ENCODE measurements at places on chromosomes 5 and 9.

GRCh38 chr5:124572971-124573370, 173.5 kb downstream of the ZNF608 start:
- no peak for DNase-seq

- DNase-seq = no peak
These were observed 614.7 kb downstream of the PRELID2 start for GRCh38 chr5:145220481-145220880.

DNA sequence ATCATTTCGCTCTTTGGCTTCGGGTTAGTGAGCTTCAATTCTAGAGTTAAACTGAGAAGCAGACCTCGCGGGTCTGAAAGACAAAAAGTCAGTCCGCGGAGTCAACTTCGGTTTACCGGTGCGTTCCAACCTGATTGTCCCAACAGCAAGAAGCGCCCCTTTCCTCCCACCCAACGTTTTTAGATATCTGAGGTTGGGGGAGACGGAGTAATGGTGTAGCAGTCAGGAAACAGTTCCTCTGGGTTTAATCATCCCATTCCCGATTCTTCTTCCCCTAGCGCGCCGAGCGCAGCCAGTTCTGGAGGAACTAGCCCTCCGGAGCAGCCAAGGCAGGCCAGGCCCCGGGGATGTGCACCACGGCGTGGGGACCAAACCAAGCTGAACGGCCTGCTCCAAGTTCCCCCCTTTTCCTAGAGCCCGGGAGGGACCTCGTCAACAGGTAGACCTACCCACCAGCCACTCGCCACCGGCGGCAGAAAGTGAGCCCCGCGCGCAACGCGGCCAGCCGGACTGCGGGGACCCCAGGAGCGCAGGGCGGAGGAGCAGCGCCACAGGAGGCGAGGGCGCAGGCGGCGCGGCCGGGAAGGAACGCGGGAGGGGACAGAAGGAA, 622 bp upstream of the ISL1 start:
- no peak for DNase-seq

DNA sequence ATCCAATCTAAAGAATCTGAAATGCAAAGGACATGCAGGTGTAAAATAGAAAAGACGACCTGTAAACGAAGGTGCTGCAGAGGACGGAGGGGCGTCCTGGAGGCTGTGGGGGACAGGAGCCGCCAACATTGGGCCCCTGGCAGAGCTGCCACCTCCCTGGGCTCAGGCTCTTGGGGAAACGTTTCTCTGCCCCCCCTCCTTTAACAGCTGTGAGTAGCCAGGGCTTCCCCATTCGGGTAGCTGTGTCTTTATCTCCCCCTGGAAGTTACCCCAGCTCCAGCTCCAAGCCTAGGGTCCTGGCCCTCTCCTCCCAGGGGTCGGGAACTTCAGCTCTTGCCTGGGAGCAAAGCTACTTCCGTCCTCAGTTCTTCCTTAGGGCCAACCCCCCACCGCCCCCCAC, 51.5 kb downstream of the PSD2 start:
- no peak for DNase-seq

GRCh38 chr9:93480728-93481324, 27.4 kb upstream of the FAM120AOS start:
- no peak for DNase-seq

DNA sequence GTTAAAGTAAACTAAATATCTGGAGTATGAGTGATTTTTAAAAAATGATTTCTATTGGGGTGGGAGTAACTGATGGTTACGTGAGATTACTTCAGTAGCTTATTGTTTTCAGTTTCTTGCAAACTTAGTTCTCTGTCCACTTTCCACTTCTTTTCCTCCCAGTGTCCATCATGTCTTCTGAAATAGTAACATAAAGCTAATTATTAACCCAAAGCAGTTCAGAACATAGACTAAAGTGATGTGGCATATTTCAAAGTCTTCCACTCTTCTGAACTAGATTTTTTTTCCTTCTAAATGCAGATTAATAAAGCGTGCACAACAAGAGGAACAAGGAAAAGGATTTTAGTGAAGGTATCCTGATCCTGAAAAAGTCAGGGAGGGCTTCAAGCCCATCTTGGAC, 114.1 kb downstream of the MAN2A1 start:
- DNase-seq = no peak

- no peak for DNase-seq
These were observed 16.9 kb upstream of the NANS start for GRCh38 chr9:98039607-98040017.

- peak; percentile 84 for DNase-seq
These were observed 16.6 kb downstream of the STOM start for GRCh38 chr9:121353241-121354061.

DNA sequence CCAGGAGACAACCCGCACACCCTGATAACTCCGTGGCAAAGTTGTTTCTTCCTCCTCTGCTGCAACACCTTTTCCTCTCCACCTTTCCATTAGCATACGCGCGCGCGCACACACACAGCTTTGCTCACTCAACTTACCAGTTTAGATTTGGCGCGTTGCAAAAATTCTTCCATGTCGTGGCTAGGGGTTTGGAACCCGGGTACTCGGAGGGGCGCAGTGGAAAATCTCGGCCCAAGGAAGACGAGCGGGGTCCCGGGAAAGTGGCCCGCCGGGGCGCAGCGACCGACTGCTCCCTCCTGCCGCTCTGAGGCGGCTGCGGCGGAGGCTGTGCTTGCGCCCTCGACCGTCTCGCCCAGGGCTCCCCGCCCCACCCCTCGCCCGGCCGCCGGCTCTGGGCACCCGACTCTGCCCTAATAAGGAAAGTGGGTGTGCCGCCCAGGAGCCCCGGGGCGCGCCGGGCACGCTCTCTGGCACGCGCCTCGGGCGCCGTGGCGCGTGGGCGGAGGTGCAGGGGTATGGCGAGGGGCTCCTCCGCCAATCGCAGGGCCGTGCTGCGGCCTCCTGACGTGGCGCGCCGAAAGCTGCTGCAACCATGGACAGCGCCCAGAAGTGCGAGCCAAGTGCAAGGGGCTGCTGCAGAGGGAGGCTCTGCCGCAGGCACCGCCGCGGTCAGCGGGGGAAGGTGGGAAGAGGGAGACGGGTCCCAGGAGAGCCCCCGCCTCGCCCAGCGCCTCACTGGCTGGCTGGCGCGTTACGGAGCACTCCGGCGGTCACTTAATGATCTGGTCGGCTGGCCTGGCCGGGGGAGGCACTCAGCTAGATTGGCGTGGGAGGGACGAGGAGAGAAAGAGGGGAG, at the start of gene PRUNE2:
Gene PRUNE2, minus strand, starts transcription at position 324 of the 856 bp plus-strand sequence. Its CDS starts 151 bp downstream, at position 173.
- DNase-seq = no peak

DNA sequence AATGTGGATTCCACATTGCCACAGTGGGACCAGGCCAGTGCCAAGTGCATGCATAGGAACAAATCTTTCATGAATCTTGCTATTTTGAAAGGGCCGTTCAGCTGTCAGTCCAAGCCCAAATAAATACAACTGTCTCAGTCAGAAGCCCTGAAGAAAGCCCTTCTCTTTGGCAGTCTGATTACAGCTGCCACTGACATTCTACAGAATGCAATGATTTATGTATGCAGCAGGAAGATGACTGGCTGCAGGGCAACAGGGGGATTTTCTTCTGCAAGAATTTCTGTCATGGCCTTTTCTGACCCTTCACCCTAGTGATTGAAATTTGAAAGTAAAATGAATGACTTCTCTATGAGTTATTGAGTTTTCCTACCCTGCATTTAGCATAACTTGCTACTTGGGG, 86.7 kb upstream of the FER start:
- DNase-seq = no peak

DNA sequence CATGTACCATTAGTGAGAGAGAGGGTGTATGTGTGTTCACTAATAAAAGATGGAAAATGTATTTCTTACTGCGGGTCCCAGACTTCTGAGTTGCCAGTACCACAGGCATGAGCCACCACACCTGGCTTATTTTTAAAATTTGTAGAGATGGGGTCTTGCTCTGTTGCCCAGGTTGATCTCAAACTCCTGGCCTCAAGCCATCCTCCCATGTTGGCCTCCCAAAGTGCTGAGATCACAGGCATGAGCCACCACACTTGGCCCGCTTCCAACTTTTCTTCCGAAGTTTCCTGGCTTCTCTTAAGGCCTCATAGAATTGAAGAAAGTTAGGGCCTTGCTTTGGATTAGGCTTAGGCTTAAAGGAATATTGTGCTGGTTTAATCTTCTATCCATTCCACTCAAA, 40.4 kb upstream of the F2RL2 start:
- DNase-seq = no peak

DNA sequence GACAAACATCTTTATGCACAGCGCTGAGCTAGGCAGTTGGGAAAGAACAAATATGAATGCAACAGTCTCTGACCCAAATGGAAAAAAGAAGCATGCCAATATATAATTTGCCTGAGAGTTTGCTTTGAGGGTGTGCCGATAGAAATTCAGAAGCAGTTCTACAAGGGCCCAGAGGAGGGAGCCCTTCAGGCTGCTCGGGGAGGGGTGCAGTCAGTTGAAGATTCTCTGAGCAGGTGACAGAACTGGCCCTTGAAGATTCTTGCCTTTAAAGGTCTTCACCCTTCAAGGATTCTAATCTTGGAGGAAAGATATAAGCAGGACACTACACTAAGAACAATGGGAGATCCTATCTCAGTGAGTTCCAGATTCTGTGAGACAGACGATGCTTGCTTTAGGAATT, 3.7 kb upstream of the PAPPA start:
- DNase-seq = no peak

DNA sequence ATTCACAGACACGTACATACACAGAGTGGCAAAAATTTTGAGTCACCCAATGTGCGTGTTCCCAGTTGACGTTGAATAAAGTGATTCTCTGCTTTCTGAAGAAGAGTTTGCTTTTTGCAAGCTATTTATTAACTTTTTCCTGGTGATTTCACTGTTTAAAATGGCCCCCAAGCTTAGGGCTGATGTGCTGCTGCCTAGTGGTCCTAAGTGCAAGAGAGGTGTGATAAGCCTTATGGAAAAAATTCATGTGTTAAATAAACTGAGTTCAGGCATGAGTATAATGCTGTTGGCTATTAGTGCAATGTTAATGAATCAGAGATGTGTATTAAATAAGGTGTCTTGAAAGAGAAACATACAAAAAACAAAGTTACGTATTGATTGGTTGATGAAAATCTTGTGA, 16.9 kb downstream of the CSNK1G3 start:
- DNase-seq = no peak

GRCh38 chr9:79877943-79878602, 306.3 kb downstream of the TLE4 start:
- no peak for DNase-seq

GRCh38 chr9:130835441-130836298, 616 bp downstream of the ABL1 start:
- DNase-seq = no peak

- DNase-seq = no peak
These were observed 1.1 kb downstream of the CNOT6 start for GRCh38 chr5:180495292-180495691.

- DNase-seq = no peak
These were observed 42.1 kb upstream of the MAST4 start for GRCh38 chr5:66553916-66554575.

- peak; percentile 56 for DNase-seq
These were observed 101.7 kb downstream of the GDNF start for GRCh38 chr5:37738057-37738691.

- DNase-seq = no peak
These were observed 184.2 kb upstream of the TBCA start for GRCh38 chr5:77960305-77960704.

- DNase-seq = no peak
These were observed 25.9 kb downstream of the ROPN1L start for GRCh38 chr5:10467281-10468198.

DNA sequence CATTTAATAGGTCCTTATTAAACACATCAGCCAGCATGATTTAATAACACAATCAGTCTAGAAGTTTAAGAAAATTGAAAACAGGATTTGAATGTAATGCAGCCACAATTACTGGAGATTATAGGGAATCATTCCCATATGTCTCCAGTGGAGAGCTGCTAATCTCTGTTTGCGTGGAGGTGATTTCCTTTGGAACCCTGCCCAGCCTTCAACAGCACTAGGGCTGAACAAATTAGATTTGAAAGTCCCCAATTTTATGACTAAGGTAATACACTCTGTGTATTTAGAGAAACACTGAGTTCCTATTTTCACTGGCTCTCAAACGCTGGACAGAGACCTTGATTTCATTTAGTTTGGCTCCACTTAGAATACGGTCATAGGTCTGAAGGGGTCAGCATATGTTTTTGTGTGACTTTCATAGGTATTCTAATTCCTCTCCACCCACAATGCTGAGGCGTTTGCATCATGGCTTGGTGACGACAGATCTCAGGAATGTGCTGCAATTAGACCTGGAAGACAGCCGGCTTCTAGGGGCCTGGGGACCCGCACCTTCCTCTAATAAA, 508.3 kb downstream of the EBF1 start:
- no peak for DNase-seq

- DNase-seq = no peak
These were observed 49.0 kb downstream of the TEX10 start for GRCh38 chr9:100303747-100304146.

GRCh38 chr9:92534204-92534603, 1.6 kb downstream of the ECM2 start:
- no peak for DNase-seq

GRCh38 chr5:179436321-179437122, 91.3 kb upstream of the ADAMTS2 start:
- no peak for DNase-seq

DNA sequence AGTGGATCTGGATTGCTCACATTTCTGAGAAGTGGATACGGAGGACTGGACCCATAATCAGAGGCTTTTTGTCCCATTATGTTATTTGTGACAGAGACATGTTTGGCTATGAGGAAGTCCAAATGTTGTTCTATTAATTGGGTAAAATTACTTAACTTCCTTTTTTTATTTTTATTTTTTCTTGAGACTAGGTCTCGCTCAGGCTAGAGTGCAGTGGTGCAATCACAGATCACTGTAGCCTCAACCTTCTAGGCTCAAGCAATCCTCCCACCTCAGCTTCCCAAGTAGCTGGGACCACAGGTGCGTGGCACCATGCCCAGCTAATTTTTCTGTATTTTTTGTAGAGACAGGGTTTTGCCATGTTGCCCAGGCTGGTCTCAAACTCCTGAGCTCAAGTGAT, 11.9 kb upstream of the PGGT1B start:
- no peak for DNase-seq

DNA sequence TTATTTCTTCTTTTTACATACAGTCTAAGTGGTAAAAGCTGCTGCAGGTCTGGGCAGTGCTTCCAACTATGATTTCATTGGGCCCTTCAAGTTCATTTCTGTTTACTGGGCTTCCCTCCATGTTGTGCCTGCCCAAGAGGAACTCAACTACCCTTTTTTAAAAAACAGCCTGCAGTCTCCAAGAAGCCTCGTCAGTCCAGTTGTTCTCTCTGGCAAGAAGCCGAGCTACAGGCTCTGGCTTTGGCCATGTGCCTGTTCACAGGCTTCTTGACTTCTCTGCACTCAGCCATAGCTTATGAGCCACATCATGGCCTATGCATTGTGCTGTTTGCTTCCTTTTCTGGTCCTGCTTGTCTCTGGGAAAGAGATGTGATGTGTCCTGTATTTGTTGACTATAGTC, 119.7 kb upstream of the PJA2 start:
- DNase-seq = no peak

- peak; percentile 26 for DNase-seq
These were observed 3.4 kb downstream of the RPL37 start for GRCh38 chr5:40831346-40832210.

- no peak for DNase-seq
These were observed 24.1 kb upstream of the OTP start for GRCh38 chr5:77662635-77663034.

GRCh38 chr5:68015381-68016302, 199.9 kb upstream of the PIK3R1 start:
- no peak for DNase-seq

- no peak for DNase-seq
These were observed 60.9 kb upstream of the PIP5K1B start for GRCh38 chr9:68643901-68644809.

Measured in CD4-positive, alpha-beta T cell treated with Interleukin-4 for 4 hours (primary cell).